ENCODE measurements at places on chromosomes 5 and 9.

- DNase-seq: no peak
Observed at GRCh38 chr5:136200130-136200529, 7.2 kb upstream of the SMIM32 start.

DNA sequence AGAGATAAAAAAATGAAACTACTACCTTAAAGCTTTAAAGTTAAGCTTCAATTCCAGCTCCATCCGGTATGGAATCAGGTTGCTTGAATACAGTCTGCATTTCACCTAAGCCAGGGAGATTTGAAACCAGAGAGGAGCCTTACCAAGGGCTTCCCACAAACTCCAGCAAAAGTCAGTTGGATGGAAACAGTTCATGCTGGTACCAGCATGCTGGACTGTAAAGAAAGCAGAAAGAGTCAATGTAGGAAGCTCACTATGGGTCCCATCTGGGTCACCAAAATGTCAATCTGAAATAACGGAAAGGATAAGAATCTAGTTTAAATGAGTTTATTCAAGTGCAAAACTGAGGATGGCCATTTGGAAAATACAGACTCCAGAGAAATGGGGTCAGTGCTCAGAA lies 65.3 kb downstream of the CDO1 start:
- DNase-seq: no peak

DNA sequence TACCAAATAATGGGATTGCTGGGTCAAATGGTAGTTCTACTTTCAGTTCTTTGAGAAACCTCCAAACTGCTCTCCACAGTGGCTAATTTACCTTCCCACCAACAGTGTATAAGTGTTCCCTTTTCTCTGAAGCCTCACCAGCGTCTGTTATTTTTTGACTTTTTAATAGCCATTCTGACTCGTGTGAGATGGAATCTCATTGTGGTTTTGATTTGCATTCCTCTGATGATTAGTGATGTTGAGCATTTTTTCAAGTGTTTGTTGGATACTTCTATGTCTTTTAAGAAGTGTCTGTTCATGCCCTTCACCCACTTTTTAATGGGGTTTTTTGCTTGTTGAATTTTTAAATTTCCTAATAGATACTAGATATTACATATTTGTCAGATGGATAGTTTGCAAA lies 28.4 kb upstream of the SUSD1 start:
- no peak for DNase-seq

DNA sequence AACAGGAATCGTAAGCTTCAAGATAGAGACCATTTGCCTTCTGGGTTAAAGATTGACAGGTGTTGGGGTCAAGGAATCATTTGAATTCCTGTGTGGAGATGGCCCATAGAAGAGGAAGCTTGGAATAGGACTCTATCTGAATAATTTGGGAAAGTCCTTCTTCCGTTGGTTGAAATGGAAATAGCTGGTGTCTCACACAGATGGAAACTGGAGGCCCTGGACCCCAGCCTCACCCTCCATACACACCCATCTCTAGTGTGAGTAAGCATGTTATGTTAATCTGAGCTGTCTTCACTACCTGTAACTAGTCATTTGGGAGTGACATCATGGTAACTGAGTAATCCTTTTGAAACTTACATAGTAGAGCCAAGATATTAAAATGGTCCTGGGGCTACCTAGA lies 184.4 kb downstream of the CD180 start:
- DNase-seq: no peak

Data from H9 (cell line).